PC-9 (cell line): ENCODE measurements at places on chromosomes 6 and 20. TPM values are rescaled to one million over a fixed set of nuclear protein-coding genes. Genes with fewer than 3 reads are reported as not detected.

DNA sequence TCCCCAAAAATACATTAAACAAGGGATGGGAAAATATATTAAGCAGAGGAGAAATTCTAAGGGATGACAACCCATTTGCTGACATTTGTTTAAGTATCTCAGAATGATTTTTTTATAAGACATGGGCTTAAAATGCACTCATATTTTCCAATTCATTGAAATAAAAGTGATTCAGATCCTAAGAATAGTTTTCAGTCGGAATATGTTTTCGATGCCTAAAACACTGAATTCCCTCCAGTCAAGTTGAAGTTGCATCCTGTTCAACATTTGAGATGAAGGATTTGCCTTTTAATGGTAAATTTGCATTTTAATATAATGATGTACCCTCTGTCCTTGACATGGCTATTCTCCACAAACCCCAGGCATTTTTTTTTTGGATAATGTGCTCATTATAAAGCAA is 79.3 kb downstream of the PTCHD4 start:
- DNase-seq = no peak

DNA sequence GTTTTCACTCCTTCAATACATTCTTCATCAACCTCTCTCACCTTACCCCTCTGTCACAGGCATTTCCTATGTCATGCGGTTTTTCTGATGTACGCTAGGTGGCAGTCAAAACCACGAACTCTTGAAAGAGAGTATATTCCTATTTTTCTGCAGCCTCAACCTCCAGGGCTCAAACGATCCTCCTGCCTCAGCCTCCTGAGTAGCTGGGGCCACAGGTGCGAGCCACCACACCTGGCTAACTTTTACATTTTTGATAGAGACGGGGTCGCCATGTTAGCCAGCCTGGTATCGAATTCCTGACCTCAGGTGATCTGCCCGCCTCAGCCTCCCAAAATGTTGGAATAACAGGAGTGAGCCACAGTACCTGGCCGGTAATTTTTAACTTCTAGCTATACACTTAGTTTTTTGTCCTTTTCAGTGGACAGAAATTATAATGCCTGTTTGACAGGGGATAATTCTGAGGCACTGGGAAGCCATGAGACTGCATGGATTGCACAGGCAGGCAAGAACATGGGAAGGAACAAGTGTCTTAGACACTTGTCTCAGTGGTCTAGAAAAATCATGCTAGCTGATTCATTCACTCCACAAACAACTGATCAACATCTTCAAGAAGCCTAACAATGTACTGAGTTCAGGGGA is 22.5 kb upstream of the HFE start:
- DNase-seq = no peak

GRCh38 chr6:90045535-90045934 is 151.3 kb downstream of the GJA10 start:
- no peak for DNase-seq

DNA sequence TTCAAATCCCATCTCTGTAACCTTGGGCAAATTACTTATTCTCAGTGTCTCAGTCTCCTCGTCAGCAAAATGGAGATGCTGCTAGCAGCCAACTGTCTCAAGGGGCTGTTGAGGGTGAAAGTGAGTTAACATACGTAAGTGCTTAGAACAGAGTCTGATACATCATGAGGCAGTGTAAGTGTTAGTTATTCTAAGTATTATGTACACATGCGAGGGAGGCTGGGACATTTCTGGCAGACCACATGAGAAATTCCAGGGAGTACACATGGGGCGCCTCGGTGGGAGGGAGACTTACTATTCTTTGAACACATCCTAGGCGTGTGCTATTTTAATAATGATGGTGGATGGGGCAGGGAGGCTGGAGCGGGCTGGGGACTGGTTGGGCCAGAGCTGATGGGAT is 99.1 kb downstream of the DLGAP4 start:
- no peak for DNase-seq

GRCh38 chr20:34634392-34634791 is 42.5 kb downstream of the PIGU start:
- DNase-seq = no peak

DNA sequence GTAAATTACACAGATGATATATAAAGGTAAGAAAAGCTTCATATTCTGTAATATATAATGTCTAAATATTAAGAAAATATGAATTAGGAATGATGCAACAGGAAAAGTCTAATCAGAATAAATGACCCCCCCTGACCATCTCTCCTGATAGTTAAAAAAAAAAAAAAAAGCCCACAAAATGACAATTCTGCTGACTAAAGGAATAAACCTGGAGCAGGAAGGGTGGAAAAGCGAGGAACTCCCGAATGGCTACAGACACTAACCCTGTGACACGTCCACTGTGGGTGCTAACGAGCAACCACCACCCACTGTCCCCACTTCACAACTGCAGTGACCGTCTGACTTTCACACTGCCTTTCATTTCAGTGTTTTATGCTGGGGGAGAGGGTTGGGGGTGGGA is 67.6 kb upstream of the FOXQ1 start:
- DNase-seq = no peak

GRCh38 chr6:108171291-108171917 is 5.6 kb downstream of the NR2E1 start:
- no peak for DNase-seq

GRCh38 chr6:22219925-22220324 is 76.9 kb downstream of the PRL start:
- DNase-seq = no peak

DNA sequence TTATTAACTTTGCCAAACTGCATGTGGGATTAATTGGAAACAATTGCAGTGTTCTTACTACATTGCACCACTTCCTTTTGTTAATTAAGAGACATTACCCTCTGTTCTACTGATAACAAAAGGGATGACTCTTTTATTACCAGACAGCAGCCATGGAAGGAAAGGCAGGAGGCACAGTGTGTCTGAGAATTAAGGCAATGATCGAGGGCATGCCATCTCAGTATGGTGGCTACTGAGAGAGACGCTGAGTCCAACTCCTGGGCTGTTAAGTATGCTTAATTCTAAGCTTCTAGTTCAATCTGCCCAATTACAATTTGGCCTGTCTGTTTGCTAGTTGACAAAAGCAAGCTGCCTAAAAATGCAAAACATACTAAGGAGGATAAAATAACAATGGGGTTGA is 227.4 kb downstream of the PHACTR1 start:
- no peak for DNase-seq

Gene ZC3H12D
- 0.10 TPM in 1 of 2 replicates, not detected in the other for total RNA-seq

Gene PDE7B
- total RNA-seq = 0.31 TPM in 1 of 2 replicates, not detected in the other

Gene HLA-DRB5
- 0.33 TPM in 1 of 2 replicates, not detected in the other for total RNA-seq
